ENCODE measurements at places on chromosomes 7 and 10.

GRCh38 chr10:79405221-79405994 is 40.0 kb downstream of the ZCCHC24 start:
- DNase-seq, result no peak

GRCh38 chr10:95335933-95336699 is 45.3 kb upstream of the PDLIM1 start:
- DNase-seq, result no peak

DNA sequence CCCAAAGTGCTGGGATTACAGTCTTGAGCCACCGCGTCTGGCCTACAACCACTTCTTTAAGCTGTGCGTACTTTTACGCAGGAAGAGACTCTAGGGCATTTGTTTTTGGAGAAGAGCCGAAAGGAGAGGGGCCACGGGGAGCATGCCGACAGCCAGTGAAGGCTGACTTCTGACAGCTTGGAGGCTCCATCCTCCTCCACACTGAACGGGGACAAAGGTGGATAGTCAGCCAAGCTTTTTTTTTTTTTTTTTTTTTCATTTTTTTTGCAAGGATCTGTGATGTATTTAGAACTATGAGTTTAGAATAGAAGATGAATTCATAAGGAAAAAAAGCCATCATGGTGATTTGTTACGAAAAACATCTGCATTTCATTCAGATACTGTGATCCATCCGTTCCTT is 221.7 kb downstream of the ARHGAP21 start:
- DNase-seq, result no peak

- no peak for DNase-seq
Measured at GRCh38 chr10:86366902-86367151, 232 bp upstream of the GRID1 start.

GRCh38 chr10:27857616-27858015 is 112.0 kb upstream of the MKX start:
- DNase-seq, result no peak
